NCI-H187 treated with DMSO at 0.1 percent for 48 hours (cell line): ENCODE measurements at places on chromosomes 4 and X.

GRCh38 chr4:124415146-124415545 lies 297.4 kb downstream of the ANKRD50 start:
- DNase-seq, result no peak

DNA sequence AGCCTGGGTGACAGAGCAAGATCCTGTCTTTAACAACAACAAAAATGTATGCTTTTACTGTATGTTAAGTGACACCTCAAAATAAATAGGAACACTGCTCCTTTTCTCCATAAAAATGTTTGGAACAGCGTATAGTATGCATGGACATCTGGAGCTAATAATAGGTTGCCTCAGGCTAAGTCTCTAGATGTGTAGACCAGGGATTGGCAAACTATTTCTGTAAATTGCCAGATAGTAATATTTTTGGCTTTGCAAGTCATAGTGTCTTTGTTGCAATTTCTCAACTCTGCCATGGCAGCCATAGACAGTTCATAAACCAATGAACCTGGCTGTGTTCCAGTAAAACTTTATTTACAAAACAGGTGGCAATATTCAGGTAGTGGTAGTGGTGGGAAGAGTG lies 76.6 kb upstream of the CBLL2 start:
- no peak for DNase-seq

- DNase-seq, result no peak
Measured at GRCh38 chrX:64976673-64977040, 407 bp upstream of the ZC4H2 start.

GRCh38 chrX:48835524-48836329 lies at the start of gene PCSK1N:
PCSK1N (minus strand) TSS chrX:48835610; CDS start chrX:48835532, 78 bp downstream.
- no peak for DNase-seq

DNA sequence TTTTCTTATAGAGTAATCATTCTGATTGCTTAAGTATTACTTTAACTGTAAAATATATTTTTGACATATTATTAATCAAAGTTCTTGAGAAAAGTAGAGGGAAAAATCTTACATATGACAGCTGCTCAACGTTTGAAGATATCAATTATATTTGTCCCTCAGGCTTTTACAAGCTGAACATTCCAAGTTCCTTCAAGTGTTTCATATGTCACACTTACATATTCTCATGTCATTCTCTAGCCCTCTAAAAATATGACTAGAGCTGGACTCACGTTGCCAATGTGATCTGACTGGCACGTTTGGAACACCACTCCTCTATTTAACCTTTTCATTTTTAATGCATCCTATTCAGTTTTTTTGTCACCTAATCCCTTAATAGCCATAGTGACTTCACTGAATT lies 492.9 kb downstream of the PCDH18 start:
- no peak for DNase-seq

GRCh38 chr4:100843910-100844309 lies 326.1 kb upstream of the EMCN start:
- DNase-seq, result no peak

DNA sequence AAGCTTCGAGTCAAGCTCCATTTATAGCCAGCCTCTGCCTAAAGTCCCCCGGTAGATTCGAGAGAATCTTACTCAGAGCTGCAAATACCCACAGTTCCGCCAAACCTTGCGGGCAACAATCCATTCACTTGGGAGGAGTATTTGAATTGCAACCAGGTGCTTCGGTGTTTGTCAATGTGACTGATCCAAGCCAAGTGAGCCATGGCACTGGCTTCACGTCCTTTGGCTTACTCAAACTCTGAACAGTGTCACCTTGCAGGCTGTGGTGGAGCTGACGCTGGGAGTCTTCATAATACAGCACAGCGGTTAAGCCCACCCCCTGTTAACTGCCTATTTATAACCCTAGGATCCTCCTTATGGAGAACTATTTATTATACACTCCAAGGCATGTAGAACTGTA lies 11.2 kb downstream of the CD40LG start:
- DNase-seq, result no peak

GRCh38 chrX:109940411-109940810 lies 62.5 kb upstream of the TMEM164 start:
- DNase-seq, result no peak

DNA sequence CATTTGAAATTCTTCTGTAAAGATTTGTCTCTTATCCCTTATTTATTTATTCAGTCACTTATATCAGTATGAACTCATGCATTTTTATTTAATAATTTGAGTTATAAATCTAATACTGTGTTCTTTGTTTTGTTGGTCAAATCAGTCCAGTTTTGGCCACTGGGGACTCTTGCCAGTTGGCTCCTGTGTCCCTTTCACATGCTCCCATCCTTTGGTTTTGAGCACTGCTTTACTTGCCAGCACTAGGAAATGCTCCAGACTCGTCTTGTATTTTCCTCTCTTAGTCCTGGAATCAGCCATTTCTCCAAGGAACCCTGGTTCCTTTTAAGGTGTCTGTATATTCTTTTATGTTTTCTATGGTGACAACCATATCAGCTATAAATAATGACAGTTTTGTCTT lies 28.1 kb downstream of the KANTR start:
- DNase-seq, result no peak

DNA sequence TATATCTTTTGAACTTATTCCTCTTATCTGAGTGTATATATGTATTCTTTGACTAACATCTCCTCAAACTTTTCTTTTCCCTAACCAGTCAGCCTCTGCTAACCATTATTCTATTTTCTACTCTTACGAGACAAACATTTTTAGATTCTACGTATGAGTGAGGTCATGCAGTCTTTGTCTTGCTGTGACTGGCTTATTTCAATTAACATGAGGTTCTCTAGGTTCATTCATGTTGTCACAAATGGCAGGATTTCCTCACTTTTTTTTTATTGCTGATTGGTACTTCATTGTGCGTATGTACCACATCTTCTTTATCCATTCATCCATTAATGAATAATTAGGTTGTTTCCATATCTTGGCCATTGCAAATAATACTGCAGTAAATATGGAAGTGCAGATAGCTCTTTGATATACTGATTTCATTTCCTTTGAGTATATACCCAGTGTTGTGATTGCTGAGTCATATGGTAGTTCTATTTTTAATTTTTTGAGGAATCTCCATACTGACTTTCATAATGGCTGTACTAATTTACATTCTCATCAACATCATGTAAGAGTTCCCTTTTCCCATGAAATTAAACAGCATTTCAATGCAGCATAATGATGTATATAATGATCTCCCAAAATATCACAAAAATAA lies 80.1 kb downstream of the HS3ST1 start:
- DNase-seq, result no peak

- no peak for DNase-seq
Measured at GRCh38 chr4:122784261-122784660, 42.4 kb upstream of the FGF2 start.

GRCh38 chr4:27089186-27089585 lies 228.5 kb downstream of the STIM2 start:
- DNase-seq, result no peak

- DNase-seq, result no peak
Measured at GRCh38 chrX:45743081-45743533, 542.4 kb upstream of the DIPK2B start.

- DNase-seq, result no peak
Measured at GRCh38 chrX:134525086-134525792, 65.3 kb downstream of the HPRT1 start.

DNA sequence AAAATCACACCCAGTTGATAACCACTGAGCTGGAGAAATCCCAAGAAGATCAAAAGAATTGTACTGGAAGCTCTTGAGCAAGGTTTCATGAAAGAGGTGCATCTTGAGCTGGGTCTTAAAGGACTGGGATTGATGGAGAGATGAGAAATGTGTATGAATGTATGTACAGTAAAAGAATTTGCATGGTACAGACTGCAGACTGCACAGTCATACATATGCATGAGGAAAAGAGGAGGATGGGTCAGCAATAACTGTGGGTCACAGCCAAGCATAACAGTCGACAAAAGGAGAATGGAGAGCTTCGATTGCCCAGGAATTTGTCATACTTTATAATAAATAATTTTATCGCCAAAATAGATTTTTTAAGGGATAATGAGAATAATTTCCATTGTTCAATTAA lies 4.8 kb upstream of the RELL1 start:
- no peak for DNase-seq

GRCh38 chrX:14362721-14363120 lies 166.6 kb upstream of the GLRA2 start:
- no peak for DNase-seq

DNA sequence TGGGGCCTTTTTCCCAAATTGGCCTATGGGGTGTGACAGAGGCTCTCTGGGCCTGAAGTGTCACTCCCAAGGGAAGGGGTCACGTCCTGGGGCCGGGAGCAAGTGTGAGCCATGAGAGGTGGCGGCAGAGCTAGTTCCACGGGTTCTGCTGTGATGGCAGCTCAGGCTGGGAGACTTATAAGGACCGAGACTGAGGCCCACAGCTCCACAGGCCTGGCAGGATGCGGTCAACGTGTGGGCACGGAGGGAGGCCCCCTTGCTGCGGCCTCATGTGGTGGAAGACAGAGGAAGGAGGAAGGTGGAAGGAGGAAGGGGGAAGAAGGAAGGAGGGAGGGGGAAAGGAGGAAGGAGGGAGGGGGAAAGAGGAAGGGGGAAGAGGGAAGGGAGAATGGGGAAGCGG lies 7.2 kb upstream of the CPLX1 start:
- no peak for DNase-seq

DNA sequence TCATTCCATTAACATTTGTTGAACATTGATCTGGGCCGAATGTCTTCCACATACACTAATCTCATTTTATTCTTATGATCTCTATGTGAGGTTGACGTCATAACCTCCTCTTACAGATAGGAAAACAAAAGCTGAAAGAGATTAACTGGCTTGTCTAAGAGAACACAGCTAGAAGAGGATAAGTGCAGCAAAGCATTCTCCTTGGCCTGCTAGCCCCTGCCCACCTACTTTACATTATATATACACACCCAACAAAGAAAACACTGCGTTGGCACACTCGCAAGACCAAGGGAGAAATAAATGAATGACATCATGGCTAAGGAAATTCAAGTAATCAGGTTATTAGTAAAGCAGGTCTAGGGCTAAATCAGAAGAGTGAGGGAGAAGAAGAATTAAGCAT lies 138.4 kb downstream of the PARM1 start:
- DNase-seq, result no peak

- no peak for DNase-seq
Measured at GRCh38 chr4:140116442-140117104, 37.4 kb downstream of the MAML3 start.

DNA sequence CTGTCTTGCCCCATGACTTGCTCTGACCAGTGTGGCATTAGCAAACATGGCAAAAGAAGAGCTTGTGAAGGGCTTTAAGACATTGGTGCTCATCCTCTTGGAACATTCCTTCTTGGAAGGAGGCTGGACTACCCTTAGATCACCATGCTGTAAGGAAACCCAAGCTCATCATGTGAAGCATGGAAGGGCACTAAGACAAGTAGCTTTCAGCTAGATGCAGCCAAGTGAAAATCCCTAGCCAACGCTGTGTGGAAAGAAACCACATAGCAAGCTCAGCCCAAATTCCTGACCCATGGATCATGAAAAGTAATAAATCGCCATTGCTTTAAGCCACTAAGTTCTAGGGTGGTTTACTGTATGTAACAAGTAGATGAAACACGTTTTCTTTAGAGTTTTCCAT lies 12.4 kb upstream of the PACRGL start:
- DNase-seq, result no peak

DNA sequence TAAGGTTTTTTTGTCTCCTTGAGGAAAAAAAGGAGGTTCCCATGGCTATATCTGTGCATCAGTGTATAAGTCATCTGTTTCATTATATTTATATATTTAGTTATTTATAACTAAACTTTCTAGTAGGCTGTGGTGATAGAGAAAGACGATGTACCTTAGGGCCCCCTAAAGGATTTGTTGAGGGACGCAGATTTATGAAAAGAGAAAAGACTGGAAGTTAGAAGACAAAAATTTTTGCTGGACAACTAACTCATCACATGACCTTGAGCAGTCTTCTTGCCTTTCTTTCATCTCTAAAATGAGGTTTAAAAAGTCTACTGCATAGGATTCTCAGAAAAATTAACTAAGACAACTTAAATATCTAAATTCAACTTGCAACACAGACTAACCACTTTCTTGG lies 6.1 kb downstream of the GASK1B start:
- no peak for DNase-seq

DNA sequence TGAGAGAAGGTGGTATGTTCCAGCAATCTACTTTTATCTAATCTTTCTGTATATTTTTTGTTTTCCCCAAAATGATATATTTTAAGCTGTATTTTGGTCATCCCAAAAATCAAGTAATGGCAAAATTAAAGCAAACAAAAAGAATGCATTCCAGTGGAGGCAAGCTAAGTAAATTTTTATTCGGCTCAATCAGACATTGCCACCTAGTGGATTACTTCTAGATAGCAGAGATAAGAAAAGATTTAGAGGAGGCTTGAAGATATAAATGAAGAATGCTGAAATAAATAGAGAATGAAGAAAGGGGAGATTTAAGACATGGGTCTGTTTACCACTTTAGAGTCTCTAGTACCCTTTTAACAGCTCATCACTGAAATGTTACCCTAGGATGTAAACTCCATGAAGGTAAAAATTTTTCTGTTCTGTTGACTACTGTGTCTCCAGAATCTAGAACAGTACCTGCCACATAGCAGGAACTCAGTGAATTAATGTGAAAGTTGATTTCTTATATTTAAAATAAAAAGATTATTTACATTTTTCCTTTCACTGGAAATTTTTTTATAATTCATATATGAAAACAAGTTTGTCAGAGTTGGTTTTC lies 110.9 kb upstream of the ANK2 start:
- no peak for DNase-seq

DNA sequence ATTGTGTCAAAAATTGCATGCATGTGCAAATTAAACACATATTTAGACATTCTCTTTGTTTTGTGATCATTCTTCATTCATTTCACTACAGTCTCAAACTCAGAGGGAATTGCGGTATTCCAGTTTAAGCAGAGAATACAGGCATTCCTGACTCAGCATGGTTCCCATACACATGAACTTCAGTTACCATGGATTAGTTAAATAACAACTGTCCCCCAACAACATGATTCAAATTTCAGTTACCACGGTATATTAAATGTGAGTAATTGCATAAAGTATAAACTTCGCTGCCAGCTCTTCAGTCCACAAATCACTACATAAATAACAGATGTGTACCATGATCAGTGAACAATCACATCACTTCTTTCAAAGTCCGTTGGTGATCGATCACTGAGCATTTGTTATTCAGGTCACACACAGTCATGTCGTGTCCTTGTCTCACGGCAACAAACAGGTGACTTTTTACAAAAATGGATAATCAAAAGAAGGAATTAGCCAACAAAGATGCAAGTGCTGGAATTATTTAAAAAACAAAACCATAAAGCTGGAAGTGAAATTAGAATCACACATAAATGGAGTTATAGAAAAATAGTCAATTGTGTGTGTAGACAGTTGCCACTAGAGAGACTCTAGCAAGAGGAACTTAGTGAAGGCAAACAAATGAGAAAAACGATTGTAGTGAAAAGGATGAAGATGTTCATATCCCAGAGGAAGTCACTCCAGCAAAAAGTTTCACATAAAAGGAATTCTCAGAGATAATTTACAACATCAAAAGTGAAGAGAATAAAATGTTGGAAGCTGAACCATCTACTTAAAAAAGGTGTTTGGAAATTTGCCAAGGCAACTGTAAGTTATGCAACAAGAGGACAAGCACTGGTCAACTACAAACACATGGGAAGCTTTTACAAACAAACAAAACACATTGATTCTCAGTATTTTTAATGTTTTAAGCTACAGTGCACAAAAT lies 138.6 kb upstream of the SMARCAD1 start:
- no peak for DNase-seq
